Activated CD8-positive, alpha-beta memory T cell treated with anti-CD3 and anti-CD28 coated beads for 1 hour (primary cell): ENCODE measurements at places on chromosomes 4 and X.

DNA sequence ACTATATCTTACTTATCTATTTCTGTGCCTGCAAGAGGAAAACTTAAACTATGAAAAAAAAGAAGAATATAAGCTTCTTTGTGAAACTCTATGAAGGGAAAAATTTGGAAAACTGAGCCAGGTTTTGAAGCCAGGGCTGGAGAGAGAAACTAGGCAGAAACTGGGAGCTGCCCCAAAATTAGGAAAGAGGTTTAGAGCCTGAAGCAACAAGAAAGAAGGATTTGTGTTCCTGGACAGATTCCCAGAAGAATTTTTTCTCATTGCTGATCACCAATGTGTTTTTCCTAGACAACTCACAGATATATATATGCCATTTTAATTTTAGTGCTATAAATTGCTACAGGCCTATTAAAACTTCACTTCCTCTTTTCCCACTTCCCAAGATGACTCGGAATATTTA is 245.0 kb upstream of the GEMIN8 start:
- DNase-seq = no peak

GRCh38 chr4:113953888-113954287 is 25.6 kb downstream of the ARSJ start:
- no peak for DNase-seq

- no peak for DNase-seq
Measured at GRCh38 chr4:63063760-63064159, 1345.5 kb downstream of the TECRL start.

DNA sequence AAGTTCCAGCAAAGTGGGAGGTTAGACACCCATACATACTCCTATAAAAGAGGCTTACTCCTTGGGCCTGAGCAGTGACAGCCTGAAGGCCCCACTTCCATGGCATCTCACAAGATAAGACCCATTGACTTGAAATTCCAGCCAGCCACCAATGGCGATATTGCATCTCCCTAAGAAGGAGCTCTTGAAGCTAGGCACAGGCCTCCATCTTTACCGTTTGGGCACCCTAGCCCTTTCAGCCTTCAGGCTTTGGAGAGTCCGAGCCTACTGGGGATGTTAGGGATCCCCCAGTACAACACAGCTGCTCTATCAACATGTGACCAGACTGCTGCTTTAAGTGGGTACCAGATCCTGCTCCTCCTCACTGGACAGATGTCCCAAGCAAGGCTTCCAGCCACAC is 189.5 kb downstream of the MAGEE1 start:
- no peak for DNase-seq

- DNase-seq = no peak
Measured at GRCh38 chrX:118760025-118760424, 32.6 kb downstream of the IL13RA1 start.

DNA sequence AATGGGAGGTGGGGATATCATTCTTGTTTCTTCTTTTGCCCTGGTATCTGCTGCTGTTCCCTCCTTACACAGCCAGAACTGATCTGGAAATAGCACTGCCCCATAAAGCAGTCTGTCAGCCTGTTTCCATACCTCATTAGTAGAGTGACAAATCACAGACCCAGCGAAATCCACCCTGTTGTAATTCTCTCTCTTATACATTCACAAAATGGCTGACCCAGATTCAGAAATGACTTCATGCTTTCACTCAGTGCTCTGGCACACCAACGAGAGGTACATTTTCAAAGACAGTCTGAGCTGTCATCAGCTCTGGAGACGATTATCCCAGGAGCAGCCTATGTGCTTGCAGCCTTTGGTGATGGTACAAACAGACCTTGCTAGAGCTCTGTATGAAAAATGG is 164.6 kb downstream of the AFF2 start:
- DNase-seq = no peak

DNA sequence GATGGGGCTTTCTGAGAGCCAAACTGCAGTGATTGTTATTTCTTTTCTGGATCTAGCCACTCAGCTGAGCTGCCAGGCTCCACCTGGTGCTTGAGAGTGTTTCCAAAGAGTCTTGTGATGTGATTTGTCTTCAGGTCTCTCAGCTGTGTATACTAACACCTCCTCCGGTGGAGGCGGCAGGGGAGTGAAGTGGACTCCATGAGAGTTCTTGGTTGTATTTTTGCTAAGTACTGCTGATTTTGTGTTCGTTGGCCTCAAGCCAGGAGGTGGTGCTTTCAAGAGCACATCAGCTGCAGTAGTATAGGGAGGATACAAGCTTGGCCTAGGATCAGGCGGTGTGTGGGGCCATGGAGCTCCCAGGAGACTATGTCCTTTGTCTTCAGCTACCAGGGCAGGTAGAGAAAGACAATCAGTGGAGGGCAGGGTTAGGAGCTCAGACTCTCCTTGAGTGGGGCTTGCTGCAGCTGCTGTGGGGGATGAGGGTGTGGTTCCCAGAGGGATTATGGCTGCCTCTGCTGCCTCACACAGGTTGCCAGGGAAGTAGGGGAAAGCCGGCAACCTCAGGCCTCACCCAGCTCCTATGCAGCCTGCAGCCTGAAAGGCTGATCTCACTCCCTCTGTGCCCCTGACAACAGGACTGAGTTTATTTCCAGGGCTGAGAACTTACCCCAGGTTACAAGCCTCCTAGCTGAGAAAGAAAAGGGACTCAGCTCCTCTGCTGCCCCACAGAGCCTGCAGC is 62.4 kb downstream of the NPFFR2 start:
- DNase-seq = no peak

DNA sequence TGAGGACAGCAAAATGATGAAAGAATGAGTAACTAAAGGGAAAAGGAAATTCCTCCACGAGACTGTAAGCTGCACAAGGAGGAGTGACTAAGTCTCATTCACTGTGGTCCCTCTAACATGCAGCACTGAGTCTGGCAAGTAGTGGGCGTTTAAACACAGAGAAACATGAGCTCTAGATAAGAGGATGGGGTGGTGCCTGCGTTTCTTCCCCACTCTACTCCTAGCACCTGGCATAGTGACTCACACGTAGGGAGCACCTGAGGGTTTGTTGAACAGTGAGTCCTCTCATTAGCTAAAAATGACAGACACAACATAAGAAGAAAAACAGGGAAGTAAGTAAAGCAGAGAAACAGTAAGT is 105.8 kb upstream of the CBR4 start:
- no peak for DNase-seq

DNA sequence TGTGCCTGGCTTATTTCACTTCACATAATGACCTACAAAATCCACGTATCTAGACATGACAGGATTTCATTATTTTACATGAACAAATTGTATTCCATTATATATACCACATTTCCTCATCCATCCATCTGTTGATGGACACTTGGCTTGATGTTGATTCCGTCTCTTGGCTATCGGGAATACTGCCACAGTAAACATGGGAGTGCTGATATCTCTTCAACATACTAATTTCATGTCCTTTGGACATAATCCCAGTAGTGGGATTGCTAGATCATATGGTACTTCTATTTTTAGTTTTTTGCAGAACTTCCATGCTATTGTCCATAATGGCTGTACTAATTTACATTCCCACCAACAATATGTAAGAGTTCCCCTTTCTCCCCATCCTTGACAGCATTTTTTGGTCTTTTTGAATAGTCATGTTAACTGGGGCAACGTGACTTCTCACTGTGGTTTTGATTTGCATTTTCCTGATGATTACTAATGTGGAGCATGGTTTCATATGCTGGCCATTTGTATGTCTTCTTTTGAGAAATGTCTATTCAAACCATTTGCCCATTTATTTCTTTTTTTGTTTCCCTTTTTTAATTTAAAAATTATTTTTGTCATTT is 68.9 kb downstream of the HTRA3 start:
- no peak for DNase-seq

DNA sequence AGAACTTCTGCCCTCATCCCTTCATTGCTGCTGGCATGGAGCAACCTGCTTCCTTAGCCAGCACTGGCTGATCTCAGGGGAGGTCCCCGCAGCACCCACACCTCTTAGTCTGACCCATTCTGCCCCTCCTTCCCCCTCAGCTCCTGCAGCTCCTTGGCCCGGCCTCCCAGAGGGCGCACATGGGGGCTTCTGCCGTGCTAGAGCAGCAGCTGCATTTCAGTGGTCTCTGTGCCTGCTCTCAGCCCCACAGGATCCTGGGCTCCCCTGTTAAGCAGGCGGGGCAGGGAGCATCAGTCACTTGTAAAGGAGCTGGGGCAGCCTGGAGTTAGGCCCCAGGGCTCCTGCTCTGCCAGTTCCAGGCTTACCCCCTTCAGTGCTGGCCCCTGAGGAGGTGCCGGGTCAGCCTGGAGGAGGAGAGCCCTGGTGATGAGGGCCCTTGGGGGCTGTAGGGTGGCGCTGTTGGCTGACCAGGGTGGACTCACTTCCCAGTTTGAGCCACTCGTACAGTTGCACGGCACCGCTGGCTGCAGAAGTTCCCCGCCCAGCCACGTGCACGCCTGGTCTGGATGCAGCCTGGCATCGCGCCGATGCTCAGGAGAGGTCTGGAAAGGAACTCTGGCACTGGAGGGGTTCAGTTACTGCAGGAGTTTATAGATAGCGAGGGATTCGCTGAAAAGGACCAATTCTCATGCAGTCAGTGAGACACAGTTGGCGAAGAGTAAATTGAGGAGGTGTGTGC is 85.1 kb upstream of the PSAPL1 start:
- no peak for DNase-seq

GRCh38 chr4:156609421-156609820 is 362.2 kb downstream of the PDGFC start:
- DNase-seq = no peak

DNA sequence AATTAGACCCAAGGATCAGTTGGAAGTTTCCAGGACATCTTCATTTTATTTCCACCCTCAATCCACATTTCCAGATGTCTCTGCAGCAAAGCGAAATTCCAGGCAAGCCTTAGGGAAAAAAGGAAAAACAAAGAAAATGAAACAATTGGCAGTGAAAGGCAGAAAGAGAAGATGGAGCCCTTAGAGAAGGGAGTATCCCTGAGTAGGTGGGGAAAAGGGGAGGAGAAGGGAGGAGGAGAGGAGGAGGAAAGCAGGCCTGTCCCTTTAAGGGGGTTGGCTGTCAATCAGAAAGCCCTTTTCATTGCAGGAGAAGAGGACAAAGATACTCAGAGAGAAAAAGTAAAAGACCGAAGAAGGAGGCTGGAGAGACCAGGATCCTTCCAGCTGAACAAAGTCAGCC is at the start of gene PLP1:
Gene PLP1 (plus strand): TSS at position 295 of the 400 bp plus-strand sequence. CDS start 156 bp downstream, outside the sequence.
- no peak for DNase-seq

- no peak for DNase-seq
Measured at GRCh38 chr4:84582988-84583875, at the start of gene CDS1. CDS1 (plus strand) TSS chr4:84583127; CDS start chr4:84583402, 275 bp downstream.

GRCh38 chr4:41124916-41125548 is 89.3 kb downstream of the APBB2 start:
- DNase-seq = no peak

DNA sequence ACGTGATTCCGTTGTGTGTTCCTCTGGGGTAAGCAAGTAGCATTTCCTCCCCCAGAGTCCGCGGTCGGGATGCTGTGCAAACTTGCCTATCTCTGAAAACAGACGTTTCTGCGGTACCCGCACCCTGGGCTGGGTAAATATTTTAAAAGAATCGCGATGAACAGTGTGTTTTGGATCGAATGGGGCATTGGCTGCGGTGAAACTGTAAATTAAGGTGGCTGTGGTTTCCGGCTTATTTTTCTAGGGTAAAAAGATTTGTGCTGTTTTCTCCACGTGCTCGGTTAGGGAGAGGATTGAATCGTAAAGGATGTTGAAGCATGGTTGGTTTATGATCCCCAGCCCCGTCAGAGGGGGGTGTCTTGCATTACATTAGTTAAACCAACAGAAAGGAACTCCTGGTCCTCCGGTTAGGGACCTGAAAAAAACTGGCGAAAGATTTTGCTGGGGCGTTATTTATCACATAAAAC is 1.2 kb downstream of the HHIP start:
- DNase-seq = no peak

DNA sequence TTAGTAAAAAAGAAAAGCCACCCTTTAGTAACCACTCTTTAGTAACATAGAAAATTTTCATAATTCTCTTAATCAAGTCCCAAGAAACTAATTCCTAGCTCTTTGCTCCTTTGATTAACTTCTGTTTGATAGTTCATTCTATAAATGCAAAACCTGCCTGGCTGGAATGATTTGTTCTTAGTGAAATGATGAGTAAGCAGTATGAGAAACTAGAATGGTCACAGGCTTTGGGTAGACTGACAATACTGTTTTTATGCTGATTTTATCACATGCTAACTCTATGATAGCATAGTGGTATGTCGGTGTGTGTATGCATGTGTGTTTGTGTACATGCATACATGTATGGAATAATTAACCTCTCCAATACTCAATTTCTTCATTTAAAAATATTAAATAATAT is 81.2 kb downstream of the SYTL5 start:
- no peak for DNase-seq

GRCh38 chr4:24846716-24847115 is 51.3 kb downstream of the SOD3 start:
- DNase-seq = no peak

DNA sequence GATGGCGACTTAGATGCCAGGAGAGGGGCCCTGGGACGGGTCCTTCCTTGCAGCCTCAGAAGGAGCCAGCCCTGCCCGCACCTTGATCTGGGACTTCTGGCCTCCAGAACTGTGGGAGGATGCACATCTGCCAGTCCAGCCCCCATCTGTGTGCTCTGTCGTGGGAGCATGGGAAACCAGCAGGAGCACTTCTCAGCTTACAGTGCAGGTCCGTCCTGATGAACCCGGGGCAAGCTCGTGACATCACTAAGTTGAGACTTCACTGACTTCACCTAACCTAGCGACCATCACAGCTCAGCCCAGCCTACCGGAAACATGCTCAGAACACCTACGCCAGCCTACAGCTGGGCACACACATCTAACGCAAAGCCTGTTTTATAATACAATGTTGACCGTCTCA is 38.1 kb downstream of the ABLIM2 start:
- no peak for DNase-seq

DNA sequence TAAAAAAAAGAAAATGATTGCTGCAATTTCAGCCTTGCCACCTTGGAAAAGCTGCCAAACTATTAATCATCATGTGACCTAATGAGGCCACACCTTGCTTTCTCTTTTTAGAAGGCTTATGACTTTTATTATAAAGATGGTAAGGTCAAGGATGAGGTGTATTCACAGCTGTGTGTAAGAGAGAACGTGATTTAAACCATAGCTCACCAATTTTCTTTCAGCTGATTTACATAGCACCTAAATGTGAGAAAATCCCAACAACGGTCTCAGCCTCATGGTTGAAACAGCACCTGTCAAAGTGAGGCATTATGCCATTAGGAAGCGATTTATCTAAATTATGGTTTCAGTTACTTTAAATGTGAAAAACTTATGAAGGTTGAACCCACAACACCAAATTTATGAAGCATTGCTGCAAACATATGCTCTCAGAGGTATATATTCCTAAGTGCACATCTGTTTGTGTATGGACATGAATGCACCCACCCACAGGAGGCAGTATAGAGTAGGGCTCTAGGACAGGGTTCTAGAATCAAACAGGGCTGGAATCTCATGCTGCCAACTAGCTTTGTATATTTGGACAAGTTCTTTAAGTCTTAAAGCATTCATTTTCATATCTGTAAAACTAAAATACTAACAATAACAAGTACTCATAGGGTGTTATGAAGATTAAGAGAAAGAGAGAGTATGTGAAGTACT is 40.7 kb downstream of the ANXA3 start:
- DNase-seq = no peak

GRCh38 chrX:148601034-148601433 is 100.6 kb downstream of the AFF2 start:
- DNase-seq = no peak
